ENCODE measurements at places on chromosomes 1 and 21.
A peak's percentile ranks its signal among the peaks of the same experiment; 100 is the strongest.

GRCh38 chr1:99548943-99549605 is 96.8 kb upstream of the PALMD start:
- no peak for DNase-seq

GRCh38 chr1:193358419-193358818 is 172.0 kb upstream of the B3GALT2 start:
- DNase-seq, result no peak

DNA sequence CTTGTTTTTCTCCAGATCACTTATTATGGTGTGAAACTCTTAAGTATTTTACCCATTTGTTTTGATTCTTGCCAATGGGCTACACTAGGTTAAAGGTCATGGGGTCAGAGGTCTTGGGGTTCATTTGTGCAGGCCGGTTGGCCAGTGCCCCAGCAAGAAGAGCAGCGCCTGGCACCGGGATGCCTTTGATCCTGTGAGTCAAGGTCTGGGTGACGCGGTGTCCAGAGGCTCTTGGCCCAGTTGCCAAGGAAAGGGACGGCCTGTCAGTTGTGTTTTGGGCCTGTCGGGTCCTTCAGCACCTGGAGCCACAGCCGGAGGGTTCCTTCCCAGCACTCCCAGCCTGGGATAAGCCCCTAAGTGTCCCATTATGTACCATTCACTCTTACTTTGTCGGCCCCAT is 25.1 kb downstream of the RHBG start:
- DNase-seq, result no peak

DNA sequence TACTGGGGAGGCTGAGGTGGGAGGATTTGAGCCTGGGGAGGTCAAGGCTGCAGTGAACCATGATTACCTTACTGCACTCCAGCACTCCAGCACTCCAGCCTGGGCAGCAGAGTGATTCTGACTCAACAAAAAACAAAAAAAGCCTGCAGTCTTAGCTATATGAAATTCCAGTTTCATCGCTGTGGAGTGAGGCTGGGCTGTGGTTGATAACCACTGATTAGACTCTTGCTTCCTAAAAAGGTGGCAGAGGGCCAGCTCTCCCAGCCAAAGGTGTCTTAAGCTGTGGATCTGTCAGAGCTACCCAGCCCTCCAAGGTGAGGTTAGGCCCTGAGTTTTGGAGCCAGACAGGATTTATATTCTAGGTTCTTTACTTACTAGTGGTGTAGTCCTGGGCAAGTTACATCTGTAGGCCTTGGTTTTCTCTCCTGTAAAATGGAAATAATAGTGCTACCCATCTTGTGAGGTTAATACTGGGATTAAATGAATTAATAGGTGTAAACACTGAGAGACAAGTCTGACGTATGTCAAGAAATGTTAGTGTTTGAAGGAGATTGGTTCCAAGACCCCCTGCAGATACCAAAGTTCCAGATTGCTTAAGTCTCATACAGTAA is 35.9 kb downstream of the TMCC2 start:
- no peak for DNase-seq

GRCh38 chr1:84573481-84573966 is 716 bp downstream of the CTBS start:
- no peak for DNase-seq

GRCh38 chr1:54045496-54045895 is 7.5 kb downstream of the TMEM59 start:
- DNase-seq, result peak; percentile 33

GRCh38 chr1:209386156-209386555 is 197.4 kb upstream of the CAMK1G start:
- DNase-seq, result no peak

DNA sequence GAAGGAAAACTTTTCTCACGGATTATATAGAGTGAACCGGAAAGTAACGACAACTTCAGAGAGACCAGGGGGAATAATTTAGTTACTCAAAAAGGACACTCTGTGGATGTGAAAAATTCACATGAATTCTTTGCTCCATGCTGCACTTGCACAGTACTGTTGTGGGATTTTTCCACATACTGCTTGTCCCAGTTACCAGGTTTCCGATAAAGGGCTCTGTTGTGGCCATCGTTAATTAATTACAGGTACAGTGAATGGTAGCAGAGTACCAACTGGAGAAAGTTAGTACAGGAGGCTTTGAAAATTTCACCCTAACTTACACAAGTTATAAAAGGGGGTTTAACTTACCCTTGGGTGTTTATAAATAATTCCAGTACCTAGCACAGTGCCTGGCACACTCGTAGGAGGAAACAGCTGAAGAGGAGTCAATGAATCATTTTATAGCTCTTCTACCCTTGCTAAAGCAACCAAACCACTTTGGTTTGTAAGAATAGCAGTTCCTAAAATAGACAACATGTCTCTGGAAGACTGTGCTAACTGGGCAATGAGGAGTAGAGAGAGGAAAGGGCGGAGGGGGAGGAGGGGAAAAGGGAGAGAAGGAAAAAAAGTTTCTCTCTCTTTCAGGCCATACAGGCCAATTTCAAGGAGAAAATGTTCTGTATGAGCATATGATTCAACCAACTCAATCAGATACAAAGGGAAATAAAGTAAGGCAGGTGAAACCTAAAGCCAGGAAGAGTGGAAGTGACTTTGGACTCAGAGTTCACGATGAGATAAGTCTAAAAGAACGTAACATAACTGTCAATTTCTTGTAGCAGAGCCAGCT is 98.3 kb upstream of the MAGI3 start:
- no peak for DNase-seq
